ENCODE measurements at places on chromosomes 5 and 9.
A peak's percentile ranks its signal among the peaks of the same experiment; 100 is the strongest.

DNA sequence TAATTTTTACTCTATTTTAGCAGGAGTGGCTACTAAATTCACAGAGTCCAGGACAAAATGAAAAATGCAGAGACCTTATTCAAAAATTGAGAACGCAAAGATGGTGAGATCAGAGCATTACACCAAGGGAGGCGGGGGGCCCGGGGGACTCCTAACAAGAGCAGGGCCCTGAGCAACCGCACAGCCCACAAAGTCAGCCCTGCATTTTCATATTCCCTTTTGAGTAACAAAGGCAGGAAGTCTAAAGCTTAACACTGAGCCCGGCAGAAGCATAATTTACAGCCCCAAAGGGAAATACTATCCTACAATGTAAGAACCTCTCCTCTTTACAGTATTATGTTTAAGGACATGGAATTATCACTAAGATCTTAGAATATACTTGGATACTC lies 69.4 kb downstream of the TLE1 start:
- DNase-seq, result no peak

- DNase-seq, result no peak
Observed at GRCh38 chr5:116825486-116825885, 250.9 kb upstream of the SEMA6A start.

GRCh38 chr9:99272836-99273235 lies 50.8 kb downstream of the SEC61B start:
- DNase-seq, result no peak

GRCh38 chr9:78280982-78281668 lies 15.8 kb upstream of the PSAT1 start:
- no peak for DNase-seq

GRCh38 chr9:68999393-69000105 lies 14.4 kb downstream of the PRKACG start:
- DNase-seq, result peak; percentile 8

- DNase-seq, result no peak
Observed at GRCh38 chr9:98611319-98611718, 97.4 kb downstream of the GABBR2 start.

- DNase-seq, result no peak
Observed at GRCh38 chr5:8570528-8570927, 701.6 kb downstream of the MTRR start.

DNA sequence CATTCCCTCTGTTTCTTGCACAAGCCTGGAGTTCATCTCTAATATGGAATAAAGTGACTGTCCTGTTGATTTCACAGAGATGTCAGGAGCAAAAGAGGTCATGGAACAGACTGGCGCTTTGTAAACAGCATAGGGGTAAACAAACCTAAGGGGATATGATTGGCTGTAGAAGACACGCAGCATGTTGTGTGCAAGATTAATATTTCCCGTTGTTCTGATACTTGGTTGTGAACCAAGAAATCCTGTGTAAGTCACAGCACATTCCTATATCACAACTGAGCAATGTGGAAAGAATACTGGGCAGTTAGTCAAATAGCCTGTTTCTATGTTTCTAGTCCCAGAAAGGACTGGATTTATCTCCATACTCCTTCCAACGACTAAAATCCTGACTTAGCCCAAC lies 3.2 kb downstream of the ADAMTS12 start:
- DNase-seq, result no peak
